DMS79 treated with DMSO at 0.1 percent for 48 hours (cell line): ENCODE measurements at places on chromosomes 5 and 9.

- no peak for DNase-seq
Observed at GRCh38 chr5:139091439-139092156, 106.6 kb downstream of the SIL1 start.

GRCh38 chr5:94024101-94024500 is 282.7 kb upstream of the POU5F2 start:
- DNase-seq = no peak

DNA sequence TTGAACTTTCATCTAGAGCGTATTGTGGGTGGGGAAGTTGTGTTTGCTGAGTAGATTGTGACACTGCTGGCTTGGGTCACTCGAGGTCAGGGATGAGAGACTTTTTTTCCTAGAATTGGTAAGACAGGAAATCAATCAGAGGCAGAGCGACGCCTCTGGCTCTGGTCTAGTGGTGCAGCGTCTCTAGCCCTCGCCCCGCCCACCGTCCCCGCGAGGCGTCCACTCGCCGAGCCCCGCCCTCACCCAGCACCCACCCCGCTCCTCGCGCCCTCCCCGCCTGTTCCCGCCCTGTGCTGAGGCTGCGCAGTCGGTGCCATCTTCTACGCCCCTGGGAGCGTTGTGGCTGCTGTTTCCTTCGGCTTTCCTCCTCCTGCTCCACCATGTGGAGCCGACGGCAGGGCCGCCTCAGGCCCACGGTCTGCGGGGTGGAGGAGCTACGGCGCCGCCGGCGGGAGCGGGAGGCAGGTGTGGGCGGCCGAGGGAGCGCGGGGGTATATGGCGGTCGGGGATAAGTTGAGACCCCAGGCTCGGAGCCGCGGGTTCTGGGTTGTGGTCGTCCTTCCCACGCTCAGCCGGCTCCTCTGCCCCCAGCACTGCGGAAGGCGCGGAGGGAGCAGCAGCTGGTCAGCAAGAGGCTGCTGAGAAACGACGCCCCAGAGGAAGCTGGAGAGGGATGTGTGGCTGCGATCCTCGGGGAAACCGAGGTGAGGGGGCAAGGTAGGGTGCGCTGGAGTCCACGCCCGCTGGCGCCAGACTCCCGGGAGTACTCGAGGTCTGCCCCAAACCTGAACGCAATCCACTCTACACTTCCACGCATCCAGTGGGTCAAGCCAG is at the start of gene TMCO6:
Gene TMCO6 (plus strand): TSS at position 304 of the 834 bp plus-strand sequence. CDS start 77 bp downstream, at position 381.
- peak; percentile 77 for DNase-seq

DNA sequence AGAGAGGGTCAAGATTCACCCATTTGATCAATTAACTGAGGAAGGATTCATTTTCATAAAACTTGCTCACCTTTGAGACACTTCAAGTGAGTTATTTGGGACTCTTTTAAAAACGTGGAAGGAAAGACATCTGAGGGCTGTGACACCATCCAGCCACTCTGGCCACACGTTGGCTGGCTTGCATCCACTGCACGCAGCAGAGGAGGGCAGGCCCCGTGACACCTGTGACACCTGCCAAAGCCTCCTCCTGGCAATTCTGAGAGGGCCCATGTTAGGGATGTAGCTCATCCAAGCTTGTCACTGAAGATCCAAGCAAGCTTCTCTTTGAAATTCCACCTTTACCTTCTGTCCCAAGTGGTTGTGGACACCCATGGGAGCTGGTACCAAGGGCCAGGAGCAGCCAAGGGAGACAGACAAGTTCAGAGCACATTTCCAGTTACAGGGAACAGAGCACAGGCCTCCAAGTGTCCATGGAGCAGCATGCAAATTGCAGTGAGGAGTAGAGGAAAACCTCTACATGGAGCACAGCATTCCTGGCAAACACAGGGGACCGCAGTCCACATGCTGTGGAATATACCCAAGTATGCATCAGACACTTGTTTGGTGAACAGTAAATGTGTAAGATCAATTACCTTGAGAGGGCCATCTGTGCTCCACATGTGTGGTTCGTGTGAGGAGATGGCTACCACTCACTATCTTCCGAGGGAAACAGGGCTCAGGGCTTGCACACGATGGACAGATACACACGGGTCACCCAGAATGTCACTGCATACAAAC is 4.8 kb downstream of the PRSS3 start:
- no peak for DNase-seq

DNA sequence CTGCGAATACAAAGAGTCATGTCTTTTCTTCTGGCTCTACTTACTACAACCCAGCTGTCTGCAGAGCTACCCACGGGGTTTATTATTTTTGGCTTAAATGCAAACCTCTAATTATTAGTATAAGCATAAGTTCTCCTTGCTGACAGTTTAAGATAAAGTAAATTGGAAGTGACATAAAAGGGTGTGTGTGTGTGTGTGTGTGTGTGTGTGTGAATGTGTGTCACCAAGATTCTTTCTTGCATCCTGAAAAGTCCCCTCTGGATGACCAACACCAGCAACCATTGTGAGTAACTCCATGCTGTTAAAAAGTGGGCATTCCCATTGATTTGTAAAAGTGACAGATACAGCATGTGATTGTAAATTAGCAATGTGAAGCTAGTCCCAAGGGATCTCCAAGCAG is 803.8 kb upstream of the ZNF608 start:
- no peak for DNase-seq

- no peak for DNase-seq
Observed at GRCh38 chr9:130398487-130399240, 46.1 kb upstream of the ASS1 start.

DNA sequence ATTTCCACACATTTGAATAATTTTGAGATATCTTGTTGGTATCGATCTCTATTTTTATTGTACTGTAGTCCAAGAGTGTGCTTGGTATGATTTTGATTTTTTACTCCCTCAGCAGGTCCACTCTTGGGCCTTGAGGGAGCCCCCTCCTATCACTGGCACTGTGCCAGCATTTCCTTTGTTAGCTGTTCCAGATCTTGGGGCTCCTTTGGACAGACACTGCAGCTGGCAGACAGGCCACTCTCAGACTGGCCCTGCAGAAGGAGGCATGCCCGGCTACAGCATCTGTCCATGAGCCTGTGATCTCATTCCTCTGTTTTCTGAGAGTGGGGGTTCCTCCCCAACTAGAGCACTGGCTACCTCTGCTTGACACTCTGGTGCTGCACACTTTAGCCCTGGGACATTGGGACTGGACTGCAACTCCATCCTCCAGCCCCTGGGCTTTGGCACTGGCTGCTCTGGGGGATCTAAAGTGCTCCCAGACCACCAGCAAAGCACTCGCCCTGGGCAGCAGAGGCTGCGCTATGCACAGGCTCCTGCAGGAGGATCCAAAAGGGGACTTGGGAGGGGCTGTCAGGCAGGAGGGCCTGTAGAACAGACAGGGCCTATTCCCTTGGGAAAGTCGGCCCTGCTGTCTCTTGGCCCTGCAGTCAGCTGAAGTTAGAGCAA is 271.3 kb upstream of the DMAC1 start:
- DNase-seq = no peak

- no peak for DNase-seq
Observed at GRCh38 chr9:107025260-107026035, 162.5 kb downstream of the ZNF462 start.

GRCh38 chr5:8839361-8840055 is 706.4 kb downstream of the SEMA5A start:
- DNase-seq = no peak

DNA sequence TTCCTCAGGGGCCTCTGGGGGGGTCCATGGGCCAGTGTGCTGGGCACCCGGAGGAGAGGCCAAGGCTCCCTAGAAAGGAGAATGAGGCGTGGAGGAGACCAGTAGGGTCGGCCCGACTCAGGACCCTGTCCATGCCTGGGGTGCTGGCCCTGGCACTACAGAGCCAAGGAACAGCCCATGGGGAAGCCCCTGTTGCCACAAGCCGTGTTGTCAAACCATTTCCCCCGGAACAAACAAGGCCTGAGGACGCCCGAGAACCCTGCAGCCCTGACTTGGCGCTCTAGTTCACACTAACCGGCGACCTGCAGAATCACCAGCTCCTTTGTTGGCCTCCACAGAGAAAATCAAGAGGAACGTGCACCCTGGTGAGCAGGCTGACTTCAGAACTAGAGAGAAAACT is 41.6 kb upstream of the SLC12A7 start:
- no peak for DNase-seq

GRCh38 chr9:106958955-106959657 is 96.1 kb downstream of the ZNF462 start:
- no peak for DNase-seq

- no peak for DNase-seq
Observed at GRCh38 chr9:77455312-77455927, 192.7 kb downstream of the GNA14 start.

- no peak for DNase-seq
Observed at GRCh38 chr9:22240619-22241018, 206.0 kb upstream of the DMRTA1 start.

DNA sequence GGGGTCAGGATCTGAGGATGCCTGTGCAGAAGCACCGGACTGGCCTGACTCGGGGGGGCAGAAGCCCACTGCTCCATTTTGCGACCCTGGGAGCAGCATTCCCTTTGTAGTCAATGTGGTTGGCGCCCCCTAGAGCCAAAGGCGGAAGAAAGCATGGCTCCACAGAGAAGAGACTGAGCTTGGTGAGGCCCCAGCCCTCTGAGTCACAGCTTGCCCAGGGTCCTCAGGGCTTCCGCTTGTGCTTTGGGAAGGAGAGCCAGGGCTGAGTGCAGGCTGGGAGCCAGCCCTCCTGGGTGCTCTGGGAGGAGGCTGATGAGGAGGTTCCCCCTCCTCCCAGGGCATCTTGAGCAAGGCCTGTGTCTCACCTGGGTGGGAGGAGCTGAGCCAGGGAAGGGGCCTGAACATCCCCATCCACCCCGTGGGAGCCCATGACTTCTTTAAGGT is 5.5 kb upstream of the AQP3 start:
- no peak for DNase-seq

- DNase-seq = no peak
Observed at GRCh38 chr9:133604214-133604613, 5.0 kb downstream of the FAM163B start.

- no peak for DNase-seq
Observed at GRCh38 chr5:154199263-154199662, 8.7 kb downstream of the GALNT10 start.

- no peak for DNase-seq
Observed at GRCh38 chr9:113631137-113631765, 167.7 kb downstream of the RGS3 start.

GRCh38 chr5:119309326-119309725 is 46.5 kb upstream of the TNFAIP8 start:
- no peak for DNase-seq

GRCh38 chr9:131279196-131279862 is 3.0 kb upstream of the FAM78A start:
- DNase-seq = no peak

GRCh38 chr9:129493002-129493705 is 127.7 kb downstream of the C9orf50 start:
- no peak for DNase-seq
